Prostate gland (tissue), 2 donors: ENCODE measurements at places on chromosomes 2 and 18.

DNA sequence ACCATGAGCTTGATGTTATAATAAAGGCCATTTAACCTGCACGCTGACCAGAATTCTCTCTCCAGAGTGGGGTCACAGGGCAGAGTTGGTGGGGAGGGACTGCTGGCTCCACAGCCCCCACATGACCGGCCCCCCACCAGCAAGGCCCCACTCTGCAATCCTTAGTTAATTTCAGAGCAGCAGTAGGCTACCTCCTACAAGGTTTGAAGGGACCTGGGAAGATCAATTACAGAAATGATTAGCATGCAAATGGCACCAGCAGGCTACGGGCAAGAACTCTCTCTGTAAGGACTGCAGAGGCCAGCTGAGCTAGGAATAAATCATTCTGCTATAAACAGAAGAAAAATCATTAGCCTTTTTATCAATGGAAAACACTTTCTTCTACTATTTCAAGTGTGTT, 135.3 kb downstream of the C1D start:
- no peaks in the 10 kb centered on the region for H3K4me1 ChIP-seq
- no peaks in the 10 kb centered on the region for H3K27me3 ChIP-seq
- no peak for DNase-seq
- H3K4me3 ChIP-seq, result no peak overlapping the region

- DNase-seq, result no peak
- no peaks in the 10 kb centered on the region for H3K4me1 ChIP-seq
- no peaks in the 10 kb centered on the region for H3K36me3 ChIP-seq
- H3K27me3 ChIP-seq, result no peaks in the 10 kb centered on the region
- H3K27ac ChIP-seq, result no peak overlapping the region
- no peak overlapping the region for H3K4me3 ChIP-seq
Measured at GRCh38 chr18:38174173-38174572, 608.6 kb upstream of the CELF4 start.

DNA sequence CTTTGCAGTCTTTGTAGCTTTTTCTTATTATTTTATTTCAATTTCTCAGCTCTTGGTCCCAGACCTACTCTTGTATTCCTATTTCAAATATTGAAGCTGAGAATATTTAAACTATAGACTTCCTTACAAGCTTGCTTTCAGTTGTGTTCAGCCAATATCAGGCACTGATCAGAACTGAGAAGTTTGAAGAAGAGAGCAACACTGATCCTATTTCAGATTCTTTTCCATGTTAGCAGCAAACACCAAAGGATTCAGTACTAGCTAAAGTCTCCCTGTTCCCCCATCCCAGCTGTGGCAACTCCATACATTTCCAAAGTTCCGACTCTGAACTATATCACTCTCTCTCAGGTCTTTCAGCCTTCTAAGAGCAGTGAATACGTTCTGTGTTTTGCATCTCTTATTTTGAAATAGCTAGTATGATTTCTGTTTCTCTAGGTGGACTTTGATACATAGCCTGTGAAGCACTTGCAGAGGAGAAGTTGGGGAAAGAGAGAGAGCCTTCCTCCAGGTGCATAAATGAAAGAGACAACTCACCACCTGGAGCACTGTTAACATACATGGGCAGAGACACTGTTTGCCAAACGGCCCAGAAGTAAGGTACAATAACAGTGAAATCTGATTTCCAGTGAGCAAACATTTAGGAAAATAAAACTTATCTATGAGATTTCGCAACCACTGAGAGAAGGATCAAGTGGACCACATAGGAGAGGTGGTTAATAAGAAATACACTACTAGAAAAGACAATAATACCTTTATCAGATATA, 135.0 kb upstream of the ZNF804A start:
- H3K4me3 ChIP-seq, result no peak overlapping the region
- H3K36me3 ChIP-seq, result no peaks in the 10 kb centered on the region
- DNase-seq, result no peak
- H3K27ac ChIP-seq, result no peak overlapping the region

DNA sequence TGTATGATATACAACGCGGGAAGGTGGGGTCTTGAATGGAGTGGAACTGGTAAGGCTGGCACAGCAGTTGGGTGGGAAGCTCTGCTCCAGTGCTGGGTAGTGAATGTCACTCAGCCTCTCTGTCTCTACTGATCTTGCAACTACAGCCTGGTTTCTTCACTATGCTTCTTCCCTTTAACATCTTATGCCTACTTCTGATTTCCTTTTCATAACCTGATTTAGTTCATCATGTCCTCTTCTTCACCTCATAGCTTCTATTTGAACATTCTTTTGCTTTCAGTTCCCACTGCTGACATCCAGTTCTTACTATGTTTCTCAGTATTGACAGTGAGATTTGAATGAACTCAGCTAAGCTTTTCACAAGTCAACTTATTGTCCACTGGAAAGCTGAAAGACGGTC, 286.2 kb downstream of the ARL6IP6 start:
- no peaks in the 10 kb centered on the region for H3K4me1 ChIP-seq
- no peak overlapping the region for H3K4me3 ChIP-seq
- H3K36me3 ChIP-seq, result no peaks in the 10 kb centered on the region
- H3K27me3 ChIP-seq, result no peaks in the 10 kb centered on the region

DNA sequence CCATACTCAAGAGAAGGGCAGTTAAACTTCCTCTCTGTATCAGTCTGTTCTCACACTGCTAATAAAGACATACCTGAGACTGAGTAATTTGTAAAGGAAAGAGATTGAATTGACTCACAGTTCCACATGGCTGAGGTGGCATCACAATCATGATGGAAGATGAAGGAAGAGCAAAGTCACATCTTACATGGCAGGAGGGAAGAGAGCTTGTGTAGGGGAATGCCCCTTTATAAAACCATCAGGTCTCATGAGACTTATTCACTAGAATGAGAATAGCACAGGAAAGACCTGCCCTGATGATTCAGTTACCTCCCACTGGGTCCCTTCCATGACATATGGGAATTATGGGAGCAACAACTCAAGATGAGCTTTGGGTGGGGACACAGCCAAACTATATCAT, 1.4 kb upstream of the IL36B start:
- H3K27me3 ChIP-seq, result no peaks in the 10 kb centered on the region
- H3K27ac ChIP-seq, result no peak overlapping the region
- H3K4me1 ChIP-seq, result no peaks in the 10 kb centered on the region

DNA sequence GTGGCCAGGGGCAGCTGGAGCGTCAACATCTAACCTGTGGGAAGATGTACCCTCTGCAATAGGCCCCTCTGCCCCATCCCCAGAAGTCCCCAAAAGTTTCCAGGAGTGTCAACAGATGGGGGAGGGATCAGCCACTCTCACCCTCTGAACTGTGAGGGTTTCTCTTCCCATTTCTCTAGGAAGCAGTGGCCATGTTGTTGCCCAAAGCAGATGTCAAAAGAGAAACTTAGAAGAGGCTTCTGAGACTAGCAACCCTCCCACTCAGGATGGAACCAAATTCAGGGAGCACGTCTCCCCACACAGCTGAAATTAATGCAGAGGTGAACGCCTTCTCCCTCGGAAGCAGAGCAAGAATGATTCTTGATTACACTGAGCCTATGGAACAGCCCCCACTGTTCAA, 70.3 kb downstream of the ARL4C start:
- no peak overlapping the region for H3K27ac ChIP-seq
- H3K4me3 ChIP-seq, result no peak overlapping the region
- no peaks in the 10 kb centered on the region for H3K27me3 ChIP-seq

- H3K27me3 ChIP-seq, result no peaks in the 10 kb centered on the region
- peaks cover 7% of the 10 kb centered on the region for H3K4me1 ChIP-seq
- no peak overlapping the region for H3K4me3 ChIP-seq
- DNase-seq, result no peak
- no peaks in the 10 kb centered on the region for H3K36me3 ChIP-seq
Measured at GRCh38 chr2:101299604-101300003, 8.9 kb downstream of the RNF149 start.

GRCh38 chr2:57990118-57990725, 56.4 kb upstream of the VRK2 start:
- H3K4me1 ChIP-seq, result no peaks in the 10 kb centered on the region
- H3K4me3 ChIP-seq, result no peak overlapping the region
- no peaks in the 10 kb centered on the region for H3K36me3 ChIP-seq
- H3K27ac ChIP-seq, result no peak overlapping the region

DNA sequence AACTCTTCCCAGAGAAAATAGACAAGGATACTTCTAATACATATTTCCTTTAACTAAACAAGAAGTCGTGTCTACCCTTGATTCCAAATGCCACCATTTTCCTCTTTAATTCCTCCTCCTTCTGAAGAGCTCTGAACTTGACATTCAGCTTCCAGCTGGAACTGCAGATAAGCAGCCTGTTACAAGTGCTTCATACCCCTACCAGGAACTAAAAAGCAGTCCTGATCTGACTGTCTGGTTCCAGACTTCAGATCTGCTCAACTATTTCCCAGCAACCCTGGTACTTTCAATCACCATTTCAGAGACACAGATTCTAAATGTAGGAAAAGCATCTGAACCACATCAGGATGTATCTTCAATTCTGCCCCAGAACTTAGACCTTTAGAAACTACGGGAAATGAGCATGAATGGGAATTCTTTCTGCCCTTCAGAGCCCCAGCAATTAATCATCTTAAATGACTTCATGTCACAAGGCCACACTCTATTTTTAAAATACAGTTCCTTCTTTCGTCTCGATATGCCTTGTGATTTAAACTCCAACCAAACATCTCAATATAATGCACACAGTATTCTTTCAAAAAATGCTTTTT, 159.5 kb downstream of the L3MBTL4 start:
- no peaks in the 10 kb centered on the region for H3K4me1 ChIP-seq
- DNase-seq, result no peak
- no peaks in the 10 kb centered on the region for H3K27me3 ChIP-seq
- no peaks in the 10 kb centered on the region for H3K36me3 ChIP-seq
- H3K27ac ChIP-seq, result no peak overlapping the region
- no peak overlapping the region for H3K4me3 ChIP-seq

DNA sequence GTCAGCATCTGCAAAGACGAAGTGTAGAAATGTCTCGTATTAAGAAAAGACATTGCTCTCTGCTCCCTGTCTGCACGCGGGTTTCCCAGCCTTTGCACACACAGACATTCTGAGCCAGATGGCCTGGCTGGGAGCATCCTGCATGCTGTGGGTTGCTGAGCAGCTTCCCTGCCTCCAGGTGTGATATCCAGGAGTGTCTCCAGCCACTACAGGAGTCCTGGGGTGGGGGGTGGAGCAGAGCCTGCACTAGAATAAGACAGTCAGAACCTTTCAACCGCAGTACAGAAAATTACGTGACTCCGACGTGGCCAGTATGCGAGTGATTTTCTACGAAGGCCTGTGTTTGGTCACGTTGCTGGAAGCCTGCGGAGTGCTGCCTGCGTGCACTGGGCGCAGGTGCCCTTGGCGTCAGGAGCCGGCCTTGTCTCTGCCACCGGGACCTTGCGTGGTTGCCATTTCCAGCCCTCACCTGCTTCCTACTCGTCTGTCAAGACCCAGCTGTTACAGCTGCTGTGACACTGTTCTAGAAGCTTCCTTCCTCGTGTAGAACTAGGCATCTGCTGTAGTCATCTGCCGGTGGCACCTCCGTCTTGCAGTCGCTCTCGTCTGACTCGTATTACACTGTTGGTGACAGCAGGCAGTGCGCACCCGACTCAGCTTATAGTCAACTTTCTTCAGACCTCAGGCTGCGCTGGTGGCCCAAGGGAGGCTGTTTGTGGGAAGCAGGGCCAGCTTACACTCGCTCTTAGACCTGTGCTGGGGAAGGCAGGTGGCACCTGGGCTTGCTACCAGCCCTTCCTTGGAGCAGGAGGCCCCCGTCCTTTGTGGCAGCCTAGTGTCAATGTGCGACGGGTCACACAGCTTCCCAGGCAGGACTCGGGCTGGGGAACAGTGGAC, 11.2 kb downstream of the CTDP1 start:
- H3K4me3 ChIP-seq, result no peak overlapping the region
- H3K36me3 ChIP-seq, result no peaks in the 10 kb centered on the region
- no peak for DNase-seq
- no peaks in the 10 kb centered on the region for H3K27me3 ChIP-seq

- no peak overlapping the region for H3K27ac ChIP-seq
- H3K27me3 ChIP-seq, result no peaks in the 10 kb centered on the region
- H3K4me1 ChIP-seq, result no peaks in the 10 kb centered on the region
- H3K36me3 ChIP-seq, result no peaks in the 10 kb centered on the region
- DNase-seq, result no peak
Measured at GRCh38 chr2:46230115-46230571, 67.1 kb upstream of the EPAS1 start.
